ENCODE measurements at places on chromosomes 16 and 17. TPM values are rescaled to one million over a fixed set of nuclear protein-coding genes. Genes with fewer than 3 reads are reported as not detected.

The SLC22A31 gene
- not detected for polyA plus RNA-seq

DNA sequence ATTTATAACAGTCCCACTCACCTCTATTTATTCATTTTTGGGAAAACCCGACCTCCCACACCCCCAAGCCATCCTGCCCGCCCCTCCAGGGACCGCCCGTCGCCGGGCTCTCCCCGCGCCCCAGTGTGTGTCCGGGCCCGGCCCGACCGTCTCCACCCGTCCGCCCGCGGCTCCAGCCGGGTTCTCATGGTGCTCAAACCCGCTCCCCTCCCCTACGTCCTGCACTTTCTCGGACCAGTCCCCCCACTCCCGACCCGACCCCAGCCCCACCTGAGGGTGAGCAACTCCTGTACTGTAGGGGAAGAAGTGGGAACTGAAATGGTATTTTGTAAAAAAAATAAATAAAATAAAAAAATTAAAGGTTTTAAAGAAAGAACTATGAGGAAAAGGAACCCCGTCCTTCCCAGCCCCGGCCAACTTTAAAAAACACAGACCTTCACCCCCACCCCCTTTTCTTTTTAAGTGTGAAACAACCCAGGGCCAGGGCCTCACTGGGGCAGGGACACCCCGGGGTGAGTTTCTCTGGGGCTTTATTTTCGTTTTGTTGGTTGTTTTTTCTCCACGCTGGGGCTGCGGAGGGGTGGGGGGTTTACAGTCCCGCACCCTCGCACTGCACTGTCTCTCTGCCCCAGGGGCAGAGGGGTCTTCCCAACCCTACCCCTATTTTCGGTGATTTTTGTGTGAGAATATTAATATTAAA, 638 bp upstream of the TMEM88 start:
- no peak for DNase-seq

- no peak for DNase-seq
These were observed 2.8 kb downstream of the CSNK1D start for GRCh38 chr17:82270651-82271050.

The PRR35 gene
- polyA plus RNA-seq: not detected

GRCh38 chr17:29358416-29358815, 31.7 kb upstream of the TAOK1 start:
- DNase-seq: no peak

- peak; percentile 68 for DNase-seq
These were observed 6.0 kb downstream of the LYRM1 start for GRCh38 chr16:20906341-20907255.

The ATF7IP2 gene
- 6.3 TPM for polyA plus RNA-seq

The KRTAP2-1 gene
- polyA plus RNA-seq: not detected

DNA sequence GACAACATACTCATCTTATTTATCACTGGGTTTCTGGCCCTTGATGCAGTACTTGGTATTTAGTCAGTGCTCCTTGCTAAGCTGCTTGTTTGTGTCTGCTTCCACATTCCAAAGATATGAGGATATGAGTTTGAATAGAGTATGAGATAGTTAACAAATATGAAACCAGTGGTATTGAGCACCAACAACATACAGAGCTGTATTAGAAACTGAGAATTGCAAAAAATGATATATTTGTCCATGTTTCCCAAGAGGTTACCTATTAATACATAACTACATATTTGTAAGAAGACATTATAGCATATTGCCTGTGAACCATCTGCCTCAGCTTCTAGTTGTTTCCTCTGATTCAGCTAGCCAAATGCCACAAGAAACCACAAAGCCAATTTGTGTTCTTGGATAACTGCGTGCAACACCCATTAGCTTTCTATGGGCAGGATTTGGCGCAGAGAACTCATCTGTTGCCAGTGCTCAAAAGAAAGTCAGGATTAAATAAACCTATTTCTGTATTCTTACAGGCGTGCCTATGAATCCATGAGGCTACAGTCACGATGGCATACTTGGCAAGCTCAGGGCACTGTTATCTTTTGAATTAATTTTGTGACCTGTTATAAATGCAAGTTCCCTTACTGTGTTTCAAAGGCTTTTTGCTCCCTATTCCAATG, 194.4 kb downstream of the MAP2K6 start:
- peak; percentile 83 for DNase-seq

The ABI3 gene
- 0.12 TPM for polyA plus RNA-seq

The TEDC2 gene
- 1.8 TPM for polyA plus RNA-seq

DNA sequence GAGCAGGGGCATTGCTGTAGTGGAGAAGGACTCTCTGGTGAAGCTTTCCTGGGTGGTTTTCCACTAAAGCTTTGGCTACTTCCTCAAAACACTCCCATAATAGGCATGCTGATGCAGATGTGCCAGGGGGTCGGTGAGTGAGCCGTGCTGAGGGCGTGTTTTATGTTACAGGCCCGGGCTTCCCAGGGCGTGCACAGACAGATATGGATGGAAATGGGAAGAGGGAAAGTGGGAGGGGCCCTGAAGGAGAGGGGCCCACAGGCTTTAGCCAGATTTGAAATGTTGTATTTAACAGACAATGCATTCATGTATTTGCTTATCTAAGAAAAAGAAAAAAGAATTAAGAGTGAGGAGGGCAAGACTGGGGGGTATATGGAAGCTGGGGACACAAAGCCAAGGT, 56.3 kb downstream of the IL21R start:
- no peak for DNase-seq

DNA sequence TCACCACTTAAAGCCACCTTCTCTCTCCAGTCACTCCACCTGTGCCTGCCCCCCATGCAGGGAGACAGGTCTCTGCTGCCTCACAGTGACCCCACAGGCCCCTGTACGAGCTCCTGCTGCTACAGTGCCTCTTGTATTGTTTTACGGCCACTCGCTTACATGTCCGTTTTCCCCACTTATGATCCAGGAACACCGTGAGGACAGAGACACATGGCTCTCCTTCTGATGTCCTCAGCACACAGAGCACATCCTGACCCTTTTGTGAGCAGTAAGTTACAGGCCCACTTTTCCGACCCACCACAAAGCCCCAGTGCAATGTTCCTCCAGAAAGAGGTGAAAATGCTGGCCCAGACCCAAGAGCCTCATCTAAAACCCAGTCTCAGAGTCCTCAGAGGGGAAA, 84.8 kb upstream of the GNAO1 start:
- no peak for DNase-seq

The KRT39 gene
- polyA plus RNA-seq: not detected

DNA sequence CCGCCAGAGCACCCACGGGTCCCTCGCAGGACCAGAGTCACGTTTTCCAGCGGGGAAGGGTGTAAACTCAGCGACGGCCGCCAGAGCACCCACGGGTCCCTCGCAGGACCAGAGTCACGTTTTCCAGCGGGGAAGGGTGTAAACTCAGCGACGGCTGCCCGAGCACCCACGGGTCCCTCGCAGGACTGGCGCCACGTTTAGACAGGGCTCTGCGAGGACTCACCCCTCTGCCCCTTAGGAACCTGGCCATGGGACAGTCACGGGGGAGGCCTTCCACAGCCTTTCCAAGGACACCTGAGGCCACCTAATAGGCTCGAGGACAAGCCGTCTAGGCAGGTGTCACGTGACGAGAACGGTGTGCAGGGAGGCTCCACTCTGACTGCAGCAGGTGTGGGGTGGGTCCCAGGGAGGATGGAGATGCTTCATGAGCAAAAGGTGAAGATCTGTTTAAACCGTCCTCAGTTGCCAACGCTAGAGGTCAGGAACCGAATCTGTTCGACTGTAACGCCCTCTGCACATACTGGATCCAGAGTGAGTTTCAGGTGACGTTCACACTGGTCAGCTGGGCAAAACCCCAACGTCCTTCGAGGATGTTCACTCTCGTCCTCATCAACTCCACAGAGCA, 48.0 kb upstream of the METRNL start:
- DNase-seq: no peak

DNA sequence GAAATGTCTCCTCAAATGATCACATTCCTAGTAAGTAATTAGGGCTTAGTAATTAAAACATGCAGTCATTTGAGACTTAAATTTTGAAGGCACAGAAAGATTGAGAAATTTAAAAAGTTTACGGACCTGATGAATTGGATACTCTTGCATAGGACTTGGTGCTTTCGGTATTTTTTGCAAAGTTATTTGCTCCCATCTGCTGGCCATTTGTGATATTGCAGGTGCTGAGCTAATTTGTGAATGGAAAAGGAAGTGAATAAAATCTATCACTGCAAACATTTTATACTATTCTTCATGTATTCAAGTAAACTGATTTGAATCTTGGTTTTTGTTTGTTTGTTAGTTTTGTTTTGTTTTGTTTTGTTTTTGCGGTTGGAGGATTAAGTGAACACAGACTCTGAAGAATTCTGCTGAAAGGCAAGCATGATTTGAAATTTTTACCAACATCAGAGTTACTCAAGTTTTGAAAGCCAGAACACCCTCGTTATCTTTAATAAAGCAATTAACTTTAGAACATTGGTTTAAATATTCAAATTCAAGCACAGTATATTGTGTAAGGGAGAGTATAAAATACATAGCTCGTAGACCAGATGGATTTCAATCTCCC, 689.5 kb upstream of the RBFOX1 start:
- DNase-seq: peak; percentile 1

GRCh38 chr16:79716645-79717332, 116.3 kb upstream of the MAF start:
- DNase-seq: no peak

- DNase-seq: no peak
These were observed 419.1 kb downstream of the CA10 start for GRCh38 chr17:51739245-51739886.
